ENCODE measurements at places on chromosomes 12 and 14.

DNA sequence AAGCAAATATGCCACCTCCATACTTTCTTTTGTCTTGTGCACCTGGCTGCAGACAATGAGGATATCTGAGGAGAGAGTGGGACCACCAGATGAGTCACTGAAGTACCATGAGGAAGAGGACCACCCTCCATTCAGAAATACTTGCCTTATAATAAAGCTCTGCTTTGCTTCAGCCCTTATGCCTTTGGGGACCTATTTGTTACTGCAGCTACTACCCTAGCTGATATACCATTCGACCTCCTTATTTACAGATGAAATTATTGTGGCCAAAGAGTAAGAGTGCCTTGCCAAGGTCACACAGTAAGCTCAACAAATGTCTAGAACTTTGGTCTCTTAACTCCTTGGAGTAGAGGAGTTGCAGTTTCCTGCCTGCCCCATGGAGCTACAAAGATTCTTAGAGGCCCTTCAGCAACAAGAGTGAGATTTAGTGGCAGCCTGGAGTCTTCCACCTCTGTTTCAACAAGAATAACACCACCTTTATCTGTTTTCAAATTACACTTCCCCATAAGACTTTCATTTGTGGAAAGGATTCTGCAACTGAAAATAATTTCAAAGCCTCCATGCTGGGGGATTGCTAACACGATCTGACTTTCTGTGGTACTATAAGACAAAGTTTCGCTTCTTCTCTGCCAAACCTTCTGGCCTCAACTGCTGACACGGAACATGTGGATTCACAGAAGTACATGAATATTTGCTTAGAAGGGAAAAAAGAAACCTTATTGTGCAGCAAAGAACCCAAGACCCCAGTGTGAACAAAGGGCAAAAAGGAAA is 3.6 kb downstream of the CMKLR1 start:
- no peak for DNase-seq

- DNase-seq = no peak
These were observed 21.8 kb upstream of the RTRAF start for GRCh38 chr14:51967521-51967920.

DNA sequence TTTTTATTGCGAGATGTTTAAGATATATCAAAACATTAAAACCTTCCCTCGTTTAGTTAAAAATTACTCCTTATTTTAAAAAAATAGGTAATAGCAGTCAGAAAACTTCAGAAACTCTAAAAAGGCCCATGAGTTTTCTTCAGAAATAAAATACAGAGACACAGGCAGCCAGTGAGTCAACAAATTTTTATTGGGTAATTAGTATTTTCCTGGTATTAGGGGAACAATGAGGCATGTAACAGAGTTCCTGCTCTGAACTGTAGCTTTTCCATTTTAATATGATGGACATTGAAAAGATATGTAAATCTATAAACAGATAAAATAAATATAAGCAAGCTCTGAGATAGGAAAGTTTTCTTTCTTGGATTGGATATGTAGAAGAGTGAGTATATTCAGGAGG is 399 bp upstream of the ZNF705A start:
- no peak for DNase-seq

GRCh38 chr14:61749867-61750266 is 12.4 kb upstream of the SNAPC1 start:
- no peak for DNase-seq

Measured in GM04503 (cell line).